ENCODE measurements at places on chromosomes 12 and 14.

GRCh38 chr12:125178222-125178621 is 113.0 kb downstream of the AACS start:
- no peak for DNase-seq

GRCh38 chr14:80146941-80147340 is 64.4 kb downstream of the DIO2 start:
- no peak for DNase-seq

DNA sequence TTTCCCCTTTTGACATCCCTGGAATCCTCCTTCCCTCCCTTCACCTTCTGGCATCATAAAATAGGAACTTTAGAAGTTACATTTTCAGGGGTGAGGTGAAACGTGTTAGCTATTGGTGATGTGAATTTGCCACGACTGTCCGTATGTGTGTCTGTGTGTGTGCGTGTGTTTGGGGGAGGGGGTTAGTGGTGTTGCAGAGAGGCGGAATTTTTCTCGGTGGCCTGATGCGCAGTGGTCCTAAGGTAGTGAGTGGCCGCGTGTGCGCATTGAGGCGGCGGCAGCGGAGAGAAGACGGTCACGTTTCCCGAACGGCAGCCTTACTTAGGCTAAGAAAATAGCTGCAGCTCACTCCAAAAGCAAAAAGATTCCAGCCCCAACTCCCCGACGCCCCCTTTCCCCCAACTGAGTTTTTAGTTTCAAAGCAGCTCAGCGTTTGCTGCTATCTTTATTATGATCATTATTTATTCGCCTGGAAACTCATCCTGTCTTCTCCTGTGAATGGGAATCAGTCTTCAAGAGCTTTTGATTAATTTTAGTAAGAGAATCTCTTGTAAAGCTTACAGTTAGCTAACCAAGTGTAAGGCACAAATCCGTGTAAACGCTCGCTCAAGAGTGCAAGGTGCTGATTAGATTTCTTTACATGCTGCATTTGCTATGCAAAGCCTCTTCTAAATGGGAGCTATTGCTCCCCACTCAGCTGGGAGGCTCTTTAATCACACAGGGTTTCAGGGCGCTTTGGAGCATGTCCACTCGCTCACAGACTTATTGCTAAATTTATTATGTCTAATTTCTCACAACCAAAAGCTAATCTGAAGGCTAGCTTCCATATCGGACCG is 4.7 kb downstream of the FLRT2 start:
- DNase-seq: no peak

- DNase-seq: no peak
These were observed 42.5 kb upstream of the AKAP6 start for GRCh38 chr14:32286602-32287001.

DNA sequence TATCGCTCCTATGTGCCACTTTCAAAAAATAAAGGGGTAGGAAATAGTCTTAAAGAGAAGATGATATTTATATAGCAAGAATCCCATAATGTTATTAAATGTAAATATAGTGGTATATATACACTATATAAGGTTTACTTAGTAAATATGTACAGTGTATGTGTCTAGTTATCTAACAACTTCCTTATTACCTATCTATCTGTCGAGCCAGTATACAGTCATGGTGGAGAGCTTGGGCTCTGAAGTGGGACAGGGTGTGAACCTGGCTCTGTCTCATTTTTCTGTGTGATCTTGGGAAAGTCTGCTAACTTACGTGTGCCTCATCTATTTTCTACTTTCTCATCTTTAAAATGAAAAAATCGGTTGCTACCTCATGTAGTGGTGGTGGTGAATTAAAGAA is 62.8 kb upstream of the SINHCAF start:
- no peak for DNase-seq

GRCh38 chr14:99479160-99479905 is 1.3 kb downstream of the SETD3 start:
- no peak for DNase-seq

DNA sequence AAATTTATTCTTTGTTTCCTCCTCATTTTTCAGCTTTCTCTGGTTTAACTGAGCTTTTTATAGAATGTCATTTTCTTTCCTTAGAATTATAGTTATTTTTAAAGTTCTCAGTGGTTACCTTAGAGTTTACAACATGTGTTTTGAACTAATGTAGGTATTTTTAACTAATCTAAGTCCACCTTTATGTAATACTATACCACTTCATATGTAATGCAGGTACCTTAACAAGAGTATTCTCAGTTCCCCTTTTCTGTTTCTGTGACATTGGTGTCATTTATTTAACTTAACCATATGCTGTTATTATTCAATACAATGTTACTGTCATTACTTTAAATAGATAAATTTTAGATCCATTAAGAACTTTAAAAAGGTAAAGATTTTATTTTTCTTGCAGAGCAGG is 30.3 kb upstream of the KCNC2 start:
- no peak for DNase-seq

- DNase-seq: no peak
These were observed 102.8 kb downstream of the SCAF11 start for GRCh38 chr12:45887544-45887943.

DNA sequence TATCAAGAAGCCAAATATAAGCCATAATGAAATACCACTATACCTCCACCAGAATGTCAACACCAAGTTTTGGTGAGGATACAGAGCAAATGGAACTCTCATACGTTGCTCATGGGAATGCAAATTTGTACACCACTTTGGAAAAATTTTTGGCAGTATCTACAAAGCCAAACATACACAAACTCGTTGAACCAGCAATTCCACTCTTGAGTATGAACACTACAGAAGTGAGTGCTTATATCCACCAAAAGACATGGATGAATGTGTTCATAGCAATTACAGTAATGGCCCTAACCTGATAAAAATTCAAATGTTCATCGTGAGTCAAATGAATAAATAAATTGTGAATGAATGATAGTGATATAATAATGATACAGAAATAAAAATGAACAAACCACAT is 24.8 kb downstream of the C12orf71 start:
- no peak for DNase-seq

- DNase-seq: no peak
These were observed 69.7 kb upstream of the CCND2 start for GRCh38 chr12:4203772-4204376.

- no peak for DNase-seq
These were observed 63.9 kb downstream of the APAF1 start for GRCh38 chr12:98709022-98709421.

DNA sequence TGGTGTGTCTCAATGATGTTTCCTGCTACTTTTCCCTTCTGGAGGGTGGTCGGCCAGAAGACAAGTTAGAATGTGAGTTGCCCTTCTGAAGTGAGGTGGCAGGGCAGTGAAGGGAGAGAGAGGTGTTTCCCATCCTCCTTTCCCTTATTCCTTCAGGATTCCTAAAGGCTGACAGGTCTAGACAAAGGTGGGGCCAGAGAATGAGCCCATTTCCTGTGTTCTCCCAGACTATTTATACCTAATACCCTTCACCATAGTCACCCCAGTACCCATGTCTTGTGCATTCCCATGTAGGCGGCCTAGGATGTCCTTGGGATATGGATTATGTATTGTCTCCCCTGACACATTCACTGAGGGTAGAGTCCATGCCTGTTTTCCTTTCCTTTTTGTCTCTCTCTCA is 7.0 kb downstream of the DGKA start:
- DNase-seq: no peak

GRCh38 chr12:17079251-17079909 is 473.4 kb upstream of the LMO3 start:
- DNase-seq: no peak

DNA sequence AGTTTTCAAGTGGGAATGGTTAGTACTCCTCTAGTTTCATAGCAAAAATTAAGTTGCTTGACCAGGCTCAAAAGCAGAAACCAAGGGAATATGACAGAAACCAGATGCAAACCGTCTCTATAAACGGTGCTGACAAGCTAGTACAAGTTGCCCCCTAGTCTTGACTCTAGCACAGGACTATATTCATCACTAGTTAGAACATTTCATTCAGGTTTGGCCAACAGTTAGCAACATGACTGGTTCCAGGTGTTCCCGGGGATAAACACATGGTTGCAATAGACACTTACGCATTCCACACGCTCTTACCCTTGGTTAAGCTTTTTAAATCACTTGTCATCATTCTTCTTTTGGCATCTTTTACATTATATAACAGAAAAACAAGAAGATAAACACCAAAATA is 103.6 kb downstream of the SCFD1 start:
- no peak for DNase-seq

- no peak for DNase-seq
These were observed 32.6 kb downstream of the ETNK1 start for GRCh38 chr12:22657538-22657937.

DNA sequence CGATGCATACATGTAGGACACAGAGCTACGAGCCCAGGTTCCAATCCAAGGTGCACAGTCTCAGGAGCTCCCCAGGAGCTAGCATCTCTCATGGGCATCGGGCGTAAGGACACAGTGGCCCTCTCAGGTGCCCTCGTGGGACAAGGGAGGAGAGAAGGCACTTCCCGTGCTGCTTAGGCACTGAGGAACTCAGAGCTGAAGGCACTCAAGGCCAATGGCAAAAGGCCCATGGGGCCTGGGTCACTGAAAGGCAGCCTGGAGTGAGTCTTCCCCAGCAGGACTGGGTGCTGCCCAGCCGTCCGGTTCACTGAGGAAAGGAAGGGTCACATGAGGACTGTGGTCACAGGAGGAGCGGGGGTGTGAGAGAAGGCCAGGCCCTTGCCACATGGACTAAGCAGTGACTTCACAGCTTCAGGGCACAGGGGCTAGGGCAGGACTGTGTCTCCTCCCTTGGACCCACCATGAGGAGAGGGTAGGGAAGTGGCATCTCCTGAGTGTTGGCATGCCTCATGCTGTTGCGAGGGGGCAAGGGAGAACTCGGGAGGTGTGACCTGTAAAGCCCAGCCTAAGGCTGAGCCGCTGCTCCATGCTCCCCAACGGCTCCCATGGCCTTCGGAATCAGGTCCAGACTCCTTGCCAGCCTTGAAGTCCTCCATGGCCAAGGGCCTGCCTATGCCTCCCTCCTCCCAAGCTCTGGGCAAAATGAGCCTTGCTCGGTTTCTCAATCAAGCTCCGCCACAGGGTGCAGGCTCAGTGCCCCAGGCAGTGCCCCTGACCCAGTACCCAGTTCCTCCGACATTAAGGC is 51.8 kb downstream of the CHGA start:
- DNase-seq: no peak

DNA sequence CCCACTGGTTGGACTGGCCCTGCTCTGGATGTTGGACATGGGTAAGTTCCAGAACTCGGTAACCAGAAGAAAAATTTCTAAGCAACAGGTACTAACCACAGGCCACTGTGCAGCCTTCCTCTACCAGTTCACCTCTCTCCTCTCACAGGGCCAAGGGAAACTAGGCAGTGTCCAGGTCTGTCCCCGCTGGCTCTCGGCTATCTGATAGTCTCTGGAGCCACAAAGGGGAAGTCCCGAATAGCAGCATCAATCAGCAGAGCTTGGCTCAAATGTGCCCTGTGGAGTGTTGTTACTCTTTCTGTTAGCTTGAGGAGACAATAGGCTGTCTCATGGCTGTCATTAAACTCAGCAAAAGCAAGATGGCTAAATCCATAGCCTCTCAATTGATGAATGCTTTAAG is 73.2 kb downstream of the TSPAN11 start:
- DNase-seq: no peak

DNA sequence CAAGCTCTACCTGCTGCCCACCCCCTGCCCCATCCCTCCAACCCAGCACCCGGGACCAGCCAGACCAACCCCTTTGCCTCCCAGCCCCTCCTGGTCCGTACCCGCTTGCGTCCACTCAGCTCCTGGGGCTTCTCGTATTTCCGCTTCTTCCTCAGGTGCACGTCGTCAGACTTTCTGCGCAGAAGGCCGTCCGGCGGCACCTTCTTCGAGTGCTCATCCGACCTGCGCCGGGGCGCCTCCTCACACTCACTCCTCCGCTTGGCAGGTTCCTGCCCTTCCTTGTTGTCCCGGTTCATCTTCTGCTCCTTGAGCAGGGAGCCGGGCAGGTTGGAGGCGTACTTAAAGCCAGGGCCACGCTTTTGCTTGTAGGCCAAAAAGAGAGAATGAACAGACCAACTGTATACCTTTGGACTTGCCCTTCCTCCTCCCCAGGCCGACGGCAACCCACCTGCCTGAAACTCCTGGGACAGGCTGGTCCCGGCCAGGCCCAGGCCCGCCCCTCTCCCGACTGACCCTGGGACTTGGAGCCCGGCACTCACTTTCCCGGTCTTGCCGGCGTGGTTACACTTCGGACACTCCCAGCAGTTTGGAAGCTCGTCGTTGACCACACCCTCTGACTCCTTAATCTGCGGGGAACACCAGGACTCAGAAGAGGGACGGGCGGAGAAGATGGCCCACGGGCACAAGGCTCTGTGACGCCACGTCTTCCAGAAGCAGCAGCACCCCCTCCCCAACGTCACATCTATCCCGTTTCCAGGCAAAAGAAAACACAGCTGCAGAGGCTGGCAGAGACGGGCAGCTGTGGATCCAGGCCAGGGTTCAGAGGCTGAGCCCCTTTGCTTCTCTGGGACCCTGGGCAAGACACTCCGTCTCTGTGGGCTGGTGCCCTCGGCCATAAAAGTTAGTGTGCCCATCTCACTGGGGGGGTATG is 44.3 kb downstream of the RNF34 start:
- DNase-seq: no peak

- no peak for DNase-seq
These were observed 1.7 kb upstream of the SYNE3 start for GRCh38 chr14:95518045-95518751.

- DNase-seq: no peak
These were observed 474 bp upstream of the CIT start for GRCh38 chr12:119877639-119877948.

DNA sequence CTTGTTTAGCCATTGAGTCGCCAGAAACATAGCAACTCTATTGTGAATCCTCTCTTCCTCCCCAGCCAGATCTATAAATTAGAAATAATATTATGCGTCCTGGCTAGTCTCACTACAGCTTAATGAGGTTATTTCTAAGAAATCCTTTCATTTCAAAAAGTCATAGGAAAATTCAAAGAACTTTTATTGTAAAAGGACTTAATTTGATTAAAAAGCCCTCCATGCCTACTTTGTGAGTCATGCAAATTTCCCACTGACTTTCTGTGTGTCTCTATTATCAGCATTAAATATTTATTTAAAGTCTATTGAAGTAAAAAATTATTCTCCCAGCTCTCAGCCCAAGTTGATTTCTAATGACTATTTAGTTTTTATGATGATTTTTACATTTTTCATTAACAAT is 160.7 kb downstream of the PHLDA1 start:
- DNase-seq: no peak

- no peak for DNase-seq
These were observed 28.9 kb upstream of the EGLN3 start for GRCh38 chr14:33979613-33980276.

- no peak for DNase-seq
These were observed 186.7 kb upstream of the SLC38A2 start for GRCh38 chr12:46559311-46559710.
